GM12892 (cell line): ENCODE measurements at places on chromosomes 5 and 9.
A peak's percentile ranks its signal among the peaks of the same experiment; 100 is the strongest.

DNA sequence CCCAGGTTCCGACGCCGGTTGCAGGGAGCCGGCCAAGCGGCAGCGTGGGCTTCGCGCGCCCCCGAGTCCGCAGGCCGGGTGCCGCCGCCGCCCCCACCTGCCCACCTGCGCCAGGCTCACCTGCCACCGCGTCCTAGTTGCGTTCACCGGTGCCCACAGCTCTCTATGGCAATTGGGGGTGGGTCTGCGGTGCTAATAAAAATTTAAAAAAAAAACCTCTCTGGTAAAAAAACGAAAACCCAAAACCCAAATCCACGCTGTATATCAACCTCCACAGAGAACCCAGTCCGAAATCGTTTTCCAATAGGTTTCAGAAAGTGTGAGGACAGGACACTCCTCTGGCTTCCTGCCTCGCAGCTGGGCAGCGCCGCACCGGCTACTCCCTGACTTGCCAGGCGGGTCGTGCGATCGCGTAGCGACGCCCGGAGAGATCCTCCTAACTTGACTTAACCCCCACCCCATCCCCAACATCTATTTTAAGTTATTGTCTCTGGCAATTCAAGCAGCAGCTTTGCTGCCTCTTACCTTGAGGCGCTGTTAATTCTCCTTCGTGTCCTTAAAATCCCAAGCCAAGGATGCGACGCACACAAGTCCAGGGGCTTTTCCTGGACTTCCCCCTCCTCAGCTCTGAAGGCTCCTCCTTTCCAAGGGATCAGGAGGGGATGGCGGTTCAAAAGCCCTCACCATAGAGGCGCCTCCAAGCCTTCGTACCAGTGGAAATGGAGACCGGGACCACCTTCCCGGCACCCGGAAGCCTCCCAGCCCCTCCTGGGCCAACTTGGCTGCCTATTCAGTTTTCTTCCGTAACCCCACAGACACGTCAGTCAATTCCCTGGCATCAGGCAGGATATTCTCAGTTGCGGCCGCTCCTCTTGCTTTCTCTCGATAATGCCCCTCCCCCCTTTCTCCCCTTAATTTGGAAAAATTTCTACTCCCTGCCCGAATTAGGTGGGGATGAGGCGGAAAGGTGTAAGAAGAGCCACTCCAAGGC is 1639.4 kb upstream of the C9orf72 start:
- DNase-seq, result no peak

DNA sequence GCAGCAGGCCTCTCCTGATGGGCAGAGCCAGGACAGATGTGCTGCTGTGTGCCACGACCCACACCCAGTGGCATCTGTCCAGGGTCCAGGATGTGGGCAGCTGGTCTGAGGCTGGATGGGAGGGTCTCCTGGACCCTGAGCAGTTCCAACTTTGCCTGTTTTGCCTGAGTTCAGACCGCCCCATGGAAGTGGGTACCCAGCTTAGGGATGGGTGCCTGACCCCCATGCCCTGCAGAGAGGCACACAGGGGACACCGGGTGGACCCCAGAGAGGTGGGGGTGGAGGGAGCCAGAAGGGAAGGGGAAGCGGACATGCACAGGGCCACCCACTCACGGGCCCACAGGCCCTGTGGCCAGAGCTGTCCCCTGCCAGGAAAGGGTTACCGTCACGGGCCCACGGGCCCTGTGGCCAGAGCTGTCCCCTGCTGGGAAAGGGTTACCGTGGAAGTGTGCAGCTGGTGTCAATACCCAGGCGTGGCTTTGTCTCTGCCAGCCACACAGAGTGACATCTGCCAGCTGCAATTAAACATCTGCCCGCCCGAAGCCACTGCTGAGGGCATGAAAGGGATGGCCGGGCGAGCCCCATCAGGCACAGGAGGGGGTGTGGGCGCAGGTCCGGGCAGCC is 50.0 kb downstream of the NACC2 start:
- DNase-seq, result no peak

DNA sequence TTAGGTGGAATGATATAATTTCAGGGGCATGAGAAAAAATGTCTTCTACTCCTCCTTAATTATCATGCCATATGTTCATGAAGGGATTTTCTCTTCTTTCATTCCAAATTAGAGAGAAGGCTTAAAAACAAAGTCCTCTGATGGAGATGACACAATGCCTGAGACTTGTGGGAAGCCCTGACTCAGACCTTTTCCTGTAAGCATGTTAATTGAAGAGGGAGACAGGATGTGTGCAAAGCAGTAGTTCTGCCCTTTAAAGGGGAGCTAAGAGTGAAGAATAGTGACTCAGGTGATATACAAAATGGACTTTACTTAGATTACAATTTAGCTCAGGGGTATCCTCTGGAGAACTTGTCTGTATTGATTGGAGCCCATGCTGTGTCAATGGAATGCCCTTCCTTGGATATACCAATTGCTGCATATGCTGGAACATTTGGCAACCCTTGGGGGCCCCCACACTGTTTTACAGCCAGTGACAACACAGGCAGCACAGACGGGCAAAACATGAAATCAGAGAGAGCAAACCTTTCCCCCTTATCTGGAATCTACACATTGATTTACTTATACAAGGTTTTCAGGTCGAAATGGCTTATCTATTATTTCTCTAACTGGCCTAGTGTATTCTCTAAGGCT is 81.3 kb downstream of the IZUMO3 start:
- no peak for DNase-seq

GRCh38 chr9:5764130-5764868 is 68.6 kb downstream of the ERMP1 start:
- DNase-seq, result peak; percentile 9

DNA sequence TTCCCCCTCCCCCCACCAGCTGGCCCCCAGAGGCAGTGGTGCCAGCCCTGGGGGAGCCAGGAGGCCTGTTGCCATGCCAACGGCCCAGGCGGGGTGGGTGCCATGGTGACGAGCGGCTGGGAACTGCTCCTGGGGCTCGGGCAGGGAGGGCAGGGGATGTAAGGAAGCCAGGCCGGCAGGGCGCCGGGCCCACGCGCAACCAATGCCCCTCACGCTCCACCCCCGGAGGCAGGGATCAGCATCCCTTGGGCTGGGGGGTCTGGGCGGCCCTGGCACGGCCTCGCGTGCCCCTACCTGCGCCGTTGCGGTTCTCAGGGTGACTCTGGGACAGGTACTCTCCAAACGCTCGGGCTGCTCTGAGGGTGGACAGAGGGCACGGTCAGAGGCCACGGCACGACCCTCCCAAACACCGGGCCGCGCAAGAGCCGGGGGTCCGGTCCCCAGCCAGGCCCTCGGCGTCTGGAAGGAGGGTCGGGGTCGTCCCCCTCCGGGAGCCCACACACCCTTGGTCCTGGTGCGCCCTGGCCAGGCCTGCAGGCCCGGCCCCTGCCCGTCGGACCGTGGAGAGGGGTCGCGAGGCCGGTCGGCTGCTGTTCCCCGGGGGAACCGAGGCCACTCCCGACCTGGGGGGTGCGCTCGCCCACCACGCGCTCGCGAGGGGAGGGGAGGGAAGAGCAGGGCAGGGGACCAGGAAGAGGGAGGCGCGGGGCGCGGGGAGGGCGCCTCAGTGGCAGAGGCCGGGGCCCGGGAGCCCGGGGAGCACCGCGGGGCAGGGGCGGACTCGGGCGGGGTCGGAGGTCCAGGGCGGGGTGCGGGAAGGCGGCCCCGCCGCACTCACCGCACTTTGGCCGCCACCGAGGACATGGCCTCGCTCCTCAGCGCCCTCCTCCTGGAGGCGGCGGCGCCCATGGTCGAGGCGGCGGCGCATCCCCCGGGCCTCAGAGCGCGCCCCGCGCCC is 661 bp downstream of the NSMF start:
- no peak for DNase-seq

GRCh38 chr5:113330533-113331208 is 104.1 kb downstream of the TSSK1B start:
- no peak for DNase-seq
